ENCODE measurements at places on chromosomes 5 and 9. TPM values are rescaled to one million over a fixed set of nuclear protein-coding genes. Genes with fewer than 3 reads are reported as not detected.

The F2RL2 gene
- total RNA-seq, result 0.75 TPM

The BAAT gene
- total RNA-seq, result not detected

The HOMER1 gene
- 6.3 TPM for total RNA-seq

The BTNL8 gene
- total RNA-seq, result not detected

The SERF1A gene
- 1.6 TPM for total RNA-seq

The MARCOL gene
- total RNA-seq, result not detected

The ANGPTL2 gene
- total RNA-seq, result 3.8 TPM

The ABCA1 gene
- 79.8 TPM for total RNA-seq

The PCDHGA3 gene
- 0.23 TPM for total RNA-seq

The C5orf58 gene
- total RNA-seq, result not detected

The NEUROG1 gene
- total RNA-seq, result not detected

The FOXD4 gene
- total RNA-seq, result 0.23 TPM

The SLC9A3 gene
- 0.60 TPM for total RNA-seq

The ANKRD18A gene
- not detected for total RNA-seq

The NUTM2F gene
- total RNA-seq, result not detected

The PLEKHG4B gene
- total RNA-seq, result not detected

The FGF1 gene
- total RNA-seq, result 3.8 TPM

The DBH gene
- not detected for total RNA-seq

Measured in smooth muscle cell of the coronary artery (primary cell).